ENCODE measurements at places on chromosomes 11 and 22.

DNA sequence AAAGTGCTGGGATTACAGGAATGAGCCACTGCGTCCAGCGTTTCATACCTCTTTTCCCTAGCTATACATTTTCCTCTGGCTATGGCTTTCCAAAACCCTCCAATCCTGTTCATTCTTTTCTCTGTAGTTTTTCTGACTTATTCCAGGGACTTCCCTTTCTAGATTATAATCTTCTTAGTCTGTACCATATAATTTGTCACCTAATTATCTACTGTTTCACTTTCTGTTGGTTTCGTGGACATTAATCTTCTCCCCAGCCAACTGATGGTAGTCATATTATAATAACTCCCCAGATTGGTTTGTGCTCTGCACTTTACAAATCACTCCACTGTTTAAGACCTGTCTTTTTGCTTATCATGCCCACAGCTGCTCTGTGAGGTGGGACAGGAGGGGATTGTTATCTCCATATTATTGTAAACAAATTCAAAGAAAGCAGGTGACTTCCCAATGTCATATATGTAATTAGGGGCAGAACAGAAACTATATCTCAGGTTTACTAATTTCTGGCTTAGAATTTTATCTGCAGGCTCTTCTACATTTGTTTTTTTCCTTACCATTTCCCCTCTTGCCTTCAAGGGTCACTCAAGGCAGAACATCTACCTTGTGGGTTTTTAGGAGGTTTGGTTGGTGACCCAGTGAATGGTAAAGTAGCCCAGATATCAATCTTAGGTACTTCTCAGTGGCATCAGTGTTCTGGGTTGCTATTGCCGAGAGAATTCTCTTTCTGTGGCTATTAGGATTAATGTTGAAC is 23.9 kb downstream of the STIM1 start:
- DNase-seq: no peak

GRCh38 chr22:28029201-28029948 is 110.3 kb upstream of the PITPNB start:
- no peak for DNase-seq

GRCh38 chr11:31421820-31422219 is 52.2 kb downstream of the DNAJC24 start:
- no peak for DNase-seq

DNA sequence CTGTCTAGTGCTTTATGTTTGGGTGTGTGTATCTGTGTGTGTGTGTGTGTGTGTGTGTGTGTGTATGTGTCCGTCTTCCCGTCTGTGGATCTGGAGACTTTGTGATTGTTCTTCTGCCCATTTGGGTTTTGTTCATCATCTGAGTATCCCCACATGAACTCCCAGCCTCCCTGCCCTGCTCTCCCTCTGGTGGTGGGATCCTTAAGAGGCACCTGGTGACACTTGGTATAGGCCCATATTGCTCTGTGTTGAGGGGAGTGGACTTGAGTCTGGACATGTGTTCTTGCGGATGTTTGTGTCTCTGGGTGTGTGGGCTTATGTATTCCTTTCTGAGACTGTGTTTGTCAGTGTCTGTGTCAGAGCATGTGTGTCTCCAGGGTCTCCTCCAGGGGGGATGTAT is 15.3 kb downstream of the RCOR2 start:
- no peak for DNase-seq

GRCh38 chr22:27283714-27284113 is 517.8 kb downstream of the MN1 start:
- DNase-seq: no peak

GRCh38 chr11:124902616-124903015 is 5.0 kb upstream of the ROBO4 start:
- DNase-seq: no peak

DNA sequence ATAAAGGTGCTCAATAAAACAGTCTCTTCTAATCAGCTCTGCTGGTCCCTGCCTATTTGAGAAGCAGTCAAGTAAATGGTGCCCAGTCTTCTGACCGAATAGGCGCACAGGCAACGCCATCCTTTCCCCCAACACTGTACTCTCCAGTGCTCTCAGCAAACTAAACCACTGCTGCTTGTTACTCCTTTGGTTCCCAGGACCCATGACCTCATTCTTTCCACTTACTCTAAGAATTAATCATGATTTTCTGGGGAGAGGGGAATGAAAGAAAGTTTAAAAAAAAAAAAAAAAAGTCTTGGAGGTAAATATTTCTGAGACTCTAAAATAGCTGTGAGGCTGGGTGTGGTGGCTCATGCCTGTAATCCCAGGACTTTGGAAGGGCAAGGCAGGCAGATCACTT is 63.7 kb downstream of the SGSM3 start:
- no peak for DNase-seq

DNA sequence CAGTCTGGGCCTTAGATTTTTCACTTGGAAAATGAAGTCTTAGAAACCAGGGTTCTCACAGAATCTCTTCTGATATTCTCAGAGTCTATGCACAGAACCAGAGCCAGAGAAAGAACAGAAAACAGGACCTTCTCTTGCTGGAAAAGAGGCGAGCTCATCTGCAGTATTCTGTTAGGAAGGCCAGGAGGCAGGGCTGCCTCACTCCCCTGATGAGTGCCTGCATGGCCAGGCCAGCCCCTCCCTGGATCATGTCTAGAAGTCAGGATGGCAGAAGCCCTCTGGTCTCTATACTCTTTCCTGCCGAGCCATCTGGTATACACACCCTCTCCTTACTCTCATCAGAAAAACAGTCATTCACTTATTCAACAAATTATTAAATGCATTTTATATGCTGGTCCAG is 723 bp downstream of the OR51M1 start:
- DNase-seq: no peak

DNA sequence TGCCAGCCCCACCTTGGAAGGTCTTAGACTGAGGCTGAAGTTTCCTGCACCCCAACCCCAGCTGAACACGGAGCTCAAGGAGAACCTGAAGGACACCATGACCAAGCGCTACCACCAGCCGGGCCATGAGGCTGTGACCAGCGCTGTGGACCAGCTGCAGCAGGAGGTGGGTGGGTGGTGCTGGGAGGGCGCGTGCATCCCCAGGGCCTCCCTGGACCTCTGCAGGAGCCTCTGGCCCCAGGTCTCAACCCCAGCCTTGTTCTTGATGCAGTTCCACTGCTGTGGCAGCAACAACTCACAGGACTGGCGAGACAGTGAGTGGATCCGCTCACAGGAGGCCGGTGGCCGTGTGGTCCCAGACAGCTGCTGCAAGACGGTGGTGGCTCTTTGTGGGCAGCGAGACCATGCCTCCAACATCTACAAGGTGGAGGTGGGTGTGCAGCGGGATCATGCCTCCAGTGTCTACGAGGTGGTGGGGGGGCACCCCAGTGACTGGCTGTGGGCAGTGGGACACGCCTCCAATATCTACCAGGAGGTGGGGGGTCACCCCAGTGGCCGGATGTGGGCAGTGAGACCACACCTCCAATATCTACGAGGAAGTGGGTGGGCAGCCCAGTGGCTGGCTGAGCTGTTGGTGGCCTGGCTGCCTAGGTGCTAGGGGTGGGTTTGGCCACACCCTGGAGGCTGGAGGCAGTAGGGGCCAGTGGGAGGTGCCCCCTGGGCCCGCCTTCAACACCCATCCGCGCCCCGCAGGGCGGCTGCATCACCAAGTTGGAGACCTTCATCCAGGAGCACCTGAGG is 4.6 kb downstream of the CD151 start:
- no peak for DNase-seq

- DNase-seq: no peak
Measured at GRCh38 chr11:17979770-17980371, 33.0 kb downstream of the SERGEF start.

- no peak for DNase-seq
Measured at GRCh38 chr22:17418890-17419324, 49.6 kb downstream of the CECR2 start.

GRCh38 chr11:119783466-119784400 is 54.7 kb upstream of the NECTIN1 start:
- DNase-seq: no peak

- no peak for DNase-seq
Measured at GRCh38 chr11:1501421-1502167, 15.0 kb upstream of the MOB2 start.

GRCh38 chr11:128904656-128905344 is 13.6 kb downstream of the KCNJ5 start:
- no peak for DNase-seq

- DNase-seq: no peak
Measured at GRCh38 chr11:33052231-33052630, 12.9 kb downstream of the TCP11L1 start.

DNA sequence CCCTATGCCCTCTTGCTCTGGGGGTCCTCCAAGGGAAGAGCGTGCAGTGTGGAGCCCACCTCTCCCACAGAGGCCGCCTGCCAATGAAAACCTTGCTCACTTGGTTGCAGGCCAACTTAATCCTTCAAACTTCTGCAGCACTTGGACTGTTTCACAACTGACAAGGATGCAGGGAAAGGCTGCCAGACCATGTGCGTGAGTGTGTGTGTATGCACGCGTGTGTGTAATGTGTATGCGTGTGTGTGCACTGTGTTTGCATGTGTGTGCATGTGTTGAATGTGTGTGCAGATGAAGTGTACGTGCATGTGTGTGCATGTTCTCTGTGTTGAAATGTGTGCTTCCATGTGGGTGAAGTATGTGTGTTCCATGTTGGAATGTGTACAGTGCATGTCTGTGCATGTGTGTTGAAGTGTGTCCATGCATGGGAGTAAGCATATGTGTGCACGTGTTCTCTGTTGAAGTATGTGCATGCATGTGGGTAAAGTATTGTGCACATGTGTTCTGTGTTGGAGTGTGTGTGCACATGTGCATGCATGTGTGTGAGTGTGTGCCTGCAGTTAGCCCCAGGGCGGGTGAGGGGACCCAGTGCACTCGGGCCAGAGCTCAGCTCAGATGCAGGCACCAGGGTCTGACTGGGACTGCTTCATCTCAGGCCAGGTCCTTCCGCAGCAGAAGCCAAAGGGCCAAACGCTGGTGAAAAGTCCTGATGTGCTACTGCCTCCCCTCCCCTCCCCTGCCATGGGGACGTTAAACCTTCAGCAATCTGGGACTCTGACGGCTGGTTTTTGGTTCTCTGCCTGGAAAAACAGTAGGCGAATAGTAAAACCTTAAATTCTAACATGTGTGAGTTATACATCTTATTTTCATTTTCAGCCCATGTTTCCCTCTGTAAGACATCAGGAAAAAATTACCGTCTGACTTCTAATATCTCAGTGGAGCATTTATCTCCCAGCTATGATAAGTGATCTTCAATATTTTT is 72.0 kb downstream of the FLI1 start:
- no peak for DNase-seq

DNA sequence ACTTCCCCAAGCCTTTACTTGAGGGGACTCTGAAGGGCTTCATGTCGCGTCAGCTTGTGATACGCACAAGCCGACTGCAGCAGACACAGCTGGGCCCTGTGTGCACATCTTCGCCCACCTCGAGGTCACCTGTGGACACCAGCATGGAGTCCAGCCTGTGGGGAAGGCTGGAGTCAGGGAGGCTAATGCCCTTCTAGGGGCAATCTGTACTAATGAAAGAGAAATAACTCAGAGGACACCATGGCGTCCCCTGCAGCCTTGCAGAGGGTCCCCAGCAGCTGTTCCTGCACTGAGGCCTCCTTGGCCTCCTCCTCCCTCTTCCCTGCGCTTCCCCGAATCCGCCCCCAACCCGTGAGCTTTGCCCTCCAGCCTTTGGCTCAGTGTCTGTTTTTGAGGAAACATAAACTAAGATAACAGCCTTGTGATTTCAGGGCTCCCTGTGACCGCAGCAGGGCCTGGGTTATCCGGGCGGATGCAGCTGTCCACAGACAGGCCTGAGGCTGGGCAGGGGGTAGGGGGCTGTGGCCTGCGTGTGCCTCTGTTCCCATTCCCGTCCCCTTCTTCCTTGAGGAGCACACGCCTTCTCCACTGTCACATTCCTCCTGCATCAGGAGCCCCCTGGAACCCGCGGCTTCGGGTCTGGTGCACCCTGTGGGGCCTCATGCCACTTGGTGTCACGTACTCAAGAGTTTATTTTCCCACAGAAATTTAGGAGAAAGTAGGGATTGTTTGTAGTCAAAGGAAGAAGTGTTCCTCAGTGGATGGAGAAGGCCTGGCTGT is 25.0 kb downstream of the KRTAP5-5 start:
- no peak for DNase-seq

- DNase-seq: no peak
Measured at GRCh38 chr11:118834427-118835028, 43.6 kb upstream of the DDX6 start.

DNA sequence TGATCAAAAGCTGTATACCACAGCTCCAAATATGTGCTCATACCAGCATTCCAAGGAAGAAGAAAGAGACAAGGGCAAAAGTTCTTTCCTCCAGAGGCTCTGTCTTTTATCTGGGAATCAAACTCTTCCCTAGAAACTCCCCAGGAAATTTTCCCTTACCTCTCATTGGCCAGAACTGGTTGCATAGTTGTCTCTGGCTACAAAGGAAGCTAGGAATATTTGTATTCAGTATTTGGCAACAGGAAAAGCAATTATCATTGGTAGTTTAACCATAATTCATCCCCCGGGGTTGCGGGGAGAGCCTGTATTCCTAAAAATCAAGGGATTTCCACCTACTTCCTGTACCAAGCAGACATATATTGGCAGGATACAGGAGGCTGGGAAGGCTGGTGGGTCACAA is 10.5 kb upstream of the ZFTA start:
- DNase-seq: no peak

DNA sequence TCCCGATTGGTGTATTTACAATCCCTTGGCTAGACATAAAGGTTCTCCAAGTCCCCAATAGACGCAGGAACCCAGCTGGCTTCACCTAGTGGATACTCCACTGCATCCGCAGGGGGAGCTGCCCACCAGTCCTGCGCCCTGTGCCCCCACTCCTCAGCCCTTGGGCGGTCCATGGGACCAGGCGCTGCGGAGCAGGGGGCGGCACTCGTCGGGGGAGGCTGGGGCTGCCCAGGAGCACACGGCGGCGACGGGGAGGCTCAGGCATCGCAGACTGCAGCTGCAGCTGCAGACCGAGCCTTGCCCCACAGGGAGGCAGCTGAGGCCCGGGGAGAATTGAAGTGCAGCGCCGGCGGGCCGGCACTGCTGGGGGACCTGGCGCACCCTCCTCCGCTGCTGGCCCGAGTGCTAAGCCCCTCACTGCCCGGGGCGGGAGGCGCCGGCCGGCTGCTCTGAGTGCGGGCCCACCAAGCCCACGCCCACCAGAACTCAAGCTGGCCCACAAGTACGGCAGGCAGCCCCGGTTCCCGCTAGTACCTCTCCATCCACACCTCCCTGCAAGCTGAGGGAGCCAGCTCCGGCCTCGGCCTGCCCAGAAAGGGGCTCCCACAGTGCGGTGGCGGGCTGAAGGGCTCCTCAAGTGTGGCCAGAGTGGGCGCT is 12.2 kb upstream of the SIK3 start:
- no peak for DNase-seq

GRCh38 chr22:50526834-50527801 is 1.7 kb upstream of the SCO2 start:
- DNase-seq: no peak

- DNase-seq: no peak
Measured at GRCh38 chr11:1422481-1422880, 32.7 kb downstream of the BRSK2 start.

DNA sequence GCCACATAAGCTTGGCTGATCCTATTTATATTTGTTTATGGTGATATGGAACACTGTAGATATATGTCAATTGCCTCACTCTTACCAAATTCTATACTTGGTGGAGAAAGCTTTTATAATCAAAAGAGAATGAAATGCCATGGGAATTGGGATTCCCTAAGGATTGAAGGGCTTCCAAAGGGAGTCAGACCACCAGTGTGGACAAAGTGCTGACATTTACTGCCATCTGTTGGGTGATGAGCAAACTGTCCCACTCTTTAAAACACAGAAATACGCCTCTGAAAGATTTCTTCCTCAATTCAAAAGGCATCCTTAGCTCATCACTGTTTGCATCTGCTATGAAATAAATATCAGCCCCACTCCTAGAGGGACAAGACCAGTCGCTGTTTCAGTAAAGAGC is 7.1 kb downstream of the SLC1A2 start:
- no peak for DNase-seq

GRCh38 chr11:74687237-74688023 is 43.8 kb downstream of the CHRDL2 start:
- DNase-seq: no peak

All from activated CD8-positive, alpha-beta memory T cell treated with anti-CD3 and anti-CD28 coated beads for 1 hour (primary cell).